NCI-H1436 (cell line): ENCODE measurements at places on chromosomes 2 and 18.
A peak's percentile ranks its signal among the peaks of the same experiment; 100 is the strongest.

- DNase-seq, result no peak
These were observed 96.5 kb upstream of the NFATC1 start for GRCh38 chr18:79299272-79299671.

DNA sequence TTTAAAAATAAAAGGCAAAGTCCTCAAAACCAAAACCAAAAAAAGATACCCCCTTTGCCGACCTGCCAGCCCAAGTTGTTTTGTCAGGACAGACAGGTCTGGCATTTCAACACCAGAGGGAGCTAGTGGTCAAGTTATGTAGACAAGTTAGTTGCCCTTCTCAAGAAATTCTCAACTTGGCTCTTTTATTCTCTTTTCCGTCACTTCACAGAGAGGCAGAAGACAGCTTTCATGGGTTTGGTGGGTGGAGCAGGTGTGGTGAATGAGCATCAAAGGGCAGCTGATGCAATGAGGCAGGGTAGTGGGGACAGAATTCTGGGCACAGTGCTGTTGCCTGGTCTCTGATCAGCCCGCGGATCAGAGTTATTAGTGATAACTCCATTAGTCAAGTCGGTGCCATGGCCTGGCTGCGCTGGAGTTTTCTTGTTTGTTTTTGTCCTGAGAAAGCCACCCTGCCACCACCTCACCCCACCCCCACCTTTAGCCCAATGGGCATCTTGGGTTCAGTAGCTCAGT is 303.7 kb upstream of the EPAS1 start:
- peak; percentile 74 for DNase-seq

- DNase-seq, result no peak
These were observed 80.3 kb downstream of the CIB4 start for GRCh38 chr2:26560892-26561291.

DNA sequence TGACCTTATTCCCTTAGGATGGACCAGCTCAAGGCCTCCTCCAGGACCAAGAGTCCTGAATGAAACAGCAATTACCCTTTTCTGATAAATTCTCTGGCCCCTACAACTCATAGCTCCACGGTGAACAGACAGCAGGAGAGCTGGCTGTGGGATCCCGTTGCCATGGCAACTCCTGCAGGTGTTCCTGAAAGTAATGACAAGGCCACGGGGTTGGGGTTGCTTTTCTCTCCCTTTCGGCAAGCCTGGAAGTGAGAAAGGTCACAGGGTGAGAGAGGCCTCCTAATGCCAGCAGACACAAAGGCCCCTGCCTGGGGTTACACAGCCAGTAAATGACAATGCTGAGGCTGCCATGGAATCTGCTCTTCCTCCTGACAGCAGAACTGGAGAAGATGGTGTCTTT is 403.0 kb downstream of the NBAS start:
- peak; percentile 6 for DNase-seq

GRCh38 chr18:31774477-31774785 is 13.8 kb upstream of the SLC25A52 start:
- no peak for DNase-seq

GRCh38 chr2:134287323-134287722 is 33.5 kb downstream of the MGAT5 start:
- DNase-seq, result no peak

DNA sequence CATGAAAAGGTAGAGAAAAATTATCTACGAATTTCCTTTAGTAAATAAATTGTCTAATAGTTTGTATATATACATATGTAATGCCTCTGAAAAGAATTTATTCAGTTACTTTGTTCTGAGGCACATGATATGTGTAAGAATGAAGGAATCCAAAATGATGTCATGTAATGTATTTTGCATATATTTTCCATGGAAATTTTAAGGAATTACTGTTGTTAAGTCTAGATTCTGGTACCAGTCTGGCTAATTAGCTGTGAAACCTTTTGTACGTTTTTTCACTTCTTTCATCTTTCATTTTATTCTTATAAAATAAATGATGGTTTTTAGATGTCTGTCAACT is 12.3 kb downstream of the YIPF4 start:
- DNase-seq, result no peak

GRCh38 chr18:7436166-7436565 is 130.9 kb upstream of the PTPRM start:
- no peak for DNase-seq

GRCh38 chr18:13889671-13890070 is 25.7 kb downstream of the MC2R start:
- no peak for DNase-seq

DNA sequence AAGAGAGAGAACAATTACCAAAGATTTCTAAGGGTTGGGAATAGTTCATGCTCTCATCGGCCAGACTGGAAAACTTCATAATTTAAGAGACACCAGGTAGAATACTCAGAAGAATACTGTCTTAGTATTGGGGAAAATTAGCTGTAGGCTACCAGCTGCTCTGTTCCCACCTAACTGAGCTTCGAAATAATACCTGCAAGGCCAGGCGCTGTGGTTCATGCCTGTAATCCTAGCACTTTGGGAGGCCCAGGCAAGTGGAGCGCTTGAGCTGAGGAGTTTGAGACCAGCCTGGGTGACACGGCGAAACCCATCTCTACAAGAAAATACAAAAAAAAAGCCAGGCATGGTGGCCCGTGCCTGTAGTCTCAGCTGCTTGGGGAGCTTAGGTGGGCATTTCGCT is 35.8 kb downstream of the MAP4K3 start:
- DNase-seq, result no peak

DNA sequence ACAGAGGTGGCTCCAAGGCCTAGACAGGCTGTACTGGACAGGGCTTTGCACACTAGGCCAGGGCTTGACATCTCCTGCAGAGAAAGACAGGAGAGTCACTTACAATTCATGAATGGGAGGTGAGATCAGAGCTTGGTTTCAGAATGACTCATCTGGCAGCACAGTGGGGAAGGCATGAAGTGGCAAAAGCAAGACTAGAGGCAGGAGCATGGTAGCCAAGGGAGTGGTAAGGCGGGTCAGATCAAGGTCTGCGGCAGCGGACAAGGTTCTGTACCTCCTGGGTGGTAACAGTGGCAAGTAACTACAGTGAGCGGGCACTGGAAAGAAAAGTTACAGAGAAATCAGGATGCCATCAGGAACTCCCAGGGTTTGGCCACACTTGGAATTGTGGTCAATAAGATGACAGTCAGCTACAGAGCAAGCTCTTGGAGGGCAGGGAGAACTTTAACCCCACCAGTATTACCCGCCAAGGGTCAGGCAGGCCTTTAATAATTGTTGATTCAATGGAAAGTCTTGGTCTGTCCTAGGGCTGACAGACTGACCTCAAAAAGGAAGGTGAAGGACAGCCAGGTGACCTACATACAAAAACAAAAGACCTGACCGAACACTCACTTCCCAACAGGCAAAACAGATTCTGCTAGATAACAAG is 5.7 kb downstream of the MCFD2 start:
- no peak for DNase-seq

DNA sequence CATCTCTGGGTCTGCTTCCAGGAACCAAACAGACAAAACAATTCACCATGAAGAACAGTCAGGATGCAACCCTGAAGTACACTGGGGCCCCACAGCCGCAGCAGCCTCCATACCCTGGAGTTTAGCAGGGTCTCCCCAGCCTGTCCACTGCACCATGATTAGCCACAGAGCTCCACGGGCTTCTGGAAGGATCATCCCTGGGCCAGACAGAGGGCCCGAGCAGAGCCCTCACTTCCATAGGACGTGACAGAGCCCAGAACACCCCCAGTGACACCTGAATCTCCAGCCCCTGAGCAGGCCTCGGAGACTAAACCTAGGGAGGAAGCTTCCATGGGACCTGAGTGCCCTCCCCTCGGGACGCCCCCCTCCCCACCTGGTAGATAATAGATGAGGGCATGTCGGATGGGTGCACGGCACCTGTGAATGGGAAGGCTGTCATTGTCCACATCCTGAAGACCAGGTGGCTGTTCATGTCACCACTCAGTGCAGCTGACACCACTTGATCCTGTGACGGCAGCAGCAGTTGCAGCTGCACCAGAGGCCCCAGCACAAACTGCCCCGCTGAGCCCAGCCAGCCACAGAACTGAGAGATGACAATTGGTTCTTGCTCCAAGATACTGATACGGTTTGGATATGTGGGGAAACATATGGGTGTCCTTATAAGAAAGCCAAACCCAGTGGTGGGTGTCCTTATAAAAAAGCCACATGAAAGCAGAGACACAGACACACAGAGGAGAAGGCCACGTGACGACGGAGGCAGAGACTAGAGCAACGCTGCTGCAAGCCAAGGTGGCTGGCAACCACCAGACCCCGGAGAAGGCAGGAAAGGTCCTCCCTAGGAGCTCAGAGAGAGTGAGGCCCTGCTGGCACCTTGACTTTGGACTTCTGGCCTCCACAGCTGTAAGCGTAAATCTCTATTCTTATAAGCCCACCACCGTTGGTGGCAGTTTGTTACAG is 23.2 kb downstream of the KIF1A start:
- DNase-seq, result no peak

- no peak for DNase-seq
These were observed 61.6 kb upstream of the NCOA1 start for GRCh38 chr2:24429197-24430074.

- DNase-seq, result no peak
These were observed 46.0 kb downstream of the TTC32 start for GRCh38 chr2:19855542-19856431.

- no peak for DNase-seq
These were observed 1.5 kb downstream of the ACTR3 start for GRCh38 chr2:113891265-113891959.

DNA sequence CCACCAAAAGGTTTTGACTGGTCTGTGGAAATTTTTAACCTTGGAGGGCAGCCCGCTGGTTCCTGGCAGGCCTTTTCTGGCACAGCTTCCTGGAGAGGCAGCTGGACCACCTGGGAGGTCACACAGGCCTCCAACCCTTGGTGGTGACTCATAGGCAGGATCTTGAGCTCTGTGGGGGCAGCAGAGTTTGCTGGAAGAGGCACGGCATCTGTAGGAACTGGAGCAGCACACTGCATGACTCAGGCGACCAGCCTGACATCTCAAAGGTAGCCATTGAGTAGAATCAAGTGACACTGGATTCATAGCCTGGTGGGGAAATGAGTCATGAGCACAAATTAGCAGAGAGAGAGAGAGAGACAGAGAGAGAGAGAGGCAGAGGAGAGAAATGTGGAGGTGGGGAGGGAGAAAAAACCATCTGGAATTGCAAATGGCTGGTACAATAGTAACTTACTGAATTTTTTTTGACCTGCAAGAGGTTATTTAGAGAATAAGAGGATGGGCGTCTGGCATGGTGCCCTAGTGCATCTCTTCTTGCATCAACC is 57.4 kb downstream of the TRPM8 start:
- DNase-seq, result no peak

GRCh38 chr2:109527079-109527478 is 86.7 kb downstream of the SEPTIN10 start:
- no peak for DNase-seq

DNA sequence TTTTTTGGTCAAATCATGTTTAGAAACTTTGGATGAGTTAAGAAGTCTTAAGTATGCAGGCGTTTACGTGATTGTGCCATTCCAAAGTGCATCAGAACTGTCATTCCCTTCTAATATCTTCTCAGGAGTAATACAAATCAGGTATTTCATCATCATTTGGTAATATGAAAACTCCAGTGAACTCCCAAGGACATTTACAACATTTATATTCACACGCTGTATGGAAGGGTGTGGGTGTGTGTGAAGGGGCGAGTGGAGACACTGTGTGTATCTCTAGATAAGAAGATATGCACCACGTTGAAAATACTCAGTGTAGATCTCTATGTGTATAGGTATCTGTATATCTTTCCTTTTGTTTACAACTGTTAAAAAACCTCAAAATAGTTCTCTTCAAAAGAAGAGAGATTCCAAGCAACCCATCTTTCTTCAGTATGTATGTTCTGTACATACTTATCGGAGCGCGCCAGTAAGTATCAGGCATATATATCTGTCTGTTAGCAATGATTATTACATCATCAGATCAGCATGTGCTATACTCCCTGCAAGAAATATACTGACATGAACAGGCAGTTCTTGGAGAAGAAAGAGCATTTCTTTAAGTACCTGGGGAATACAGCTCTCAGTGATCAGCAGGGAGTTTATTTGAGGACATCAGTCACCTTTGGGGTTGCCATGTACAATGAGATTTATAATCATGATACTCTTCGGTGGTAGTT is 29.3 kb downstream of the COX7A2L start:
- no peak for DNase-seq

DNA sequence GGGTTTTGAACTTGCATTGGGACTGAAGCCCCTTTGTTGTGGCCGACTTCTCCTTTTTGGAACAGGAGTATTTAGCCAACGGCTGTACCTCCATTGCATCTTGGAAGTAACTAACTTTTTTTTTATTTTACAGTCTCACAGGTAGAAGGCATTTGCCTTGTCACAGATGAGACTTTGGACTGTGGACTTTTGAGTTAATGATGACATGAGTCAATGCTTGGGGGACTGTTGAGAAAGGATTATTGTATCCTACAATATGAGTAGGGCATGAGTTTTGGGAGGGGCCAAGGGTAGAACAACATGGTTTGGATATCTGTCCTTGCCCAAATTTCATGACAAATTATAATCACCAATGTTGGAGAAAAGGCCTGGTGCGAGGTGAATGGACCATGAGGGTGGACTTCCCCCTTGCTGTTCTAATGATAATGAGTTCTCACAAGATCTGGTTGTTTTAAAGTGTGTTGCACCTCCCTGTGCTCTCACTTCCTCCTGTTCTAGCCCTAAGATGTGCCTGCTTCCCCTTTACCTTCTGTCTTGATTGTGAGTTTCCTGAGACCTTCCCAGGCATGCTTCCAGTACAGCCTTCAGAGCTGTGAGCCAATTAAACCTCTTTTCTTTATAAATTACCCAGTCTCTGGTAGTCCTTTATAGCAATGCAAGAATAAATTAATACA is 1269.4 kb upstream of the CHAC2 start:
- DNase-seq, result no peak

DNA sequence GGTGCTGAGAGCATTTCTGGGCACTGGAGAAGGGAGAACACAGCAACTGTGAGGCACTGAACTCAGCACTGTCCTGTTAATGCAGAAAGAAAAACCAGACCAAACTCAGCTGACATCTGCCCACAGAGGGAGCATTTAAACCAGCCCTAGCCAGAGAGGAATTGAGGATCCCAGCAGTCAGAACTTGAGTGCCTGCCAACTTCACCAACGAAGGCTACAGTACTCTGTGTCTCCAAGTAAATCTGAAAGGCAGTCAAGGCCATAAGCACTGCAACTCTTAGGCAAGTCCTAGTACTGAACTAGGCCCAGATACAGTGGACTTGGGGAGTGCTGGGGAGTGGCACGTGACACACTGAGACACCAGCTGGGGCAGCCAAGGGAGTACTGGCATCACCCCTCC is 176.2 kb upstream of the ZC3H15 start:
- no peak for DNase-seq

DNA sequence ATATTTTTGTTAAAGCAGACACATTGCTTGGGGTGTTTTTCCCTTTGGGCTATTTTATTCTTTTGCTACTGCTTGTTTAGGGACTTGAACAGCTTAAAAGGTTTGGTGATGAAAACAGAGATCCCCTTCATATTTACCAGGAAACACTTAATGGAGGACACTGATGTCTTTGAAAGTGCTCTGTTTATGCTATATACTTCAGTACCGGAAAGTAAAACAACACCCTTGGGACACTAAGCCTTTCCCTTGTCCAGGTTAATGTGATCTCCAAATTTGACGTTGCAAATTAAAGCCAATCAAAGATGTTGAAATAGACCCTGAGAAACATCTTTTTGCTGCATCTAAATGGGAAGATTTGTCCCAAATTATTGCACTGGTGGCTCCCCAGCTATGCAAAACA is 564.6 kb upstream of the PKDCC start:
- DNase-seq, result peak; percentile 54
